ENCODE measurements at places on chromosomes 7 and 10.

- no peak for DNase-seq
Measured at GRCh38 chr7:29145553-29146056, 732 bp downstream of the CPVL start.

GRCh38 chr7:31099451-31100444 lies 47.6 kb downstream of the ADCYAP1R1 start:
- no peak for DNase-seq

GRCh38 chr10:120606051-120606764 lies 149.2 kb downstream of the PLPP4 start:
- DNase-seq = no peak

GRCh38 chr10:27716521-27716920 lies 29.1 kb downstream of the MKX start:
- DNase-seq = no peak

GRCh38 chr7:91288208-91288824 lies 24.1 kb downstream of the FZD1 start:
- DNase-seq = no peak

DNA sequence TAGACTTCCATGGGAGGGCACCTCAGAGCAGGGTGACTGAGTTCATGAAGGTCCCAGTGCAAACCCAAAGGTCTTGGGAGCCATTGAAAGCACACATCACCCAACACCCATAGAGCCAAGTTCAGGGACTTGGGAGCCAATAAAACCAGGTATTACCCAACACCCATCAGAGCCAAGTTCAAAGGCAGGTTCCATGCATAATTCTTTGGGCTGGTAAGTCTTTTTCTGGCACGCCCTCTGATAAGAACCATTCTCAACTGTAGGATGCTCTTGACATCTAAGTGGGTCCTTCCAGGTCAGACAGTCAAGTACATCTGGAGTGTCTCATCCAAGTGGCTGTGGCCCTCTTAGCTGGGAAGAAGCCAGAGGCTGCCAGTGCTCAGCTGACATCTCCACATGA lies 63.2 kb downstream of the EBF3 start:
- no peak for DNase-seq

DNA sequence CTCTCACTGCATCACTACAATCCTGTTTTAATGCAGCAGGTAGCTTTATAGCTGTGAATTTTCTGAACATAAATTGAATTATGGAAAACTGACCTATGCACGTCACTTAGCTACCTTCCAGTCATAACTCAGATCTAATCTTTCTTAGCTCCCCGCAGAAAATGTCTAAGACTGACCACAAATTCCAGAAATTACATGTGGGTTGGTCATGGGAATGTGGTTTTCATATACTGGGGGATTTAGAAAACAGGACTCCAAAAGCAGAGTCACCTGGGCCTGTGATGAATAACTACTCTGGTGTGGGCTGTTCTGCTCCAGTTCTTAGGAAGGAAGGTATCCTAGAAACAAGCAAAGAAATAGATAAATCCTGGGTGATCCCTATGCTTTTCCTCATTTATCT lies 178.4 kb upstream of the LRRTM3 start:
- DNase-seq = no peak

DNA sequence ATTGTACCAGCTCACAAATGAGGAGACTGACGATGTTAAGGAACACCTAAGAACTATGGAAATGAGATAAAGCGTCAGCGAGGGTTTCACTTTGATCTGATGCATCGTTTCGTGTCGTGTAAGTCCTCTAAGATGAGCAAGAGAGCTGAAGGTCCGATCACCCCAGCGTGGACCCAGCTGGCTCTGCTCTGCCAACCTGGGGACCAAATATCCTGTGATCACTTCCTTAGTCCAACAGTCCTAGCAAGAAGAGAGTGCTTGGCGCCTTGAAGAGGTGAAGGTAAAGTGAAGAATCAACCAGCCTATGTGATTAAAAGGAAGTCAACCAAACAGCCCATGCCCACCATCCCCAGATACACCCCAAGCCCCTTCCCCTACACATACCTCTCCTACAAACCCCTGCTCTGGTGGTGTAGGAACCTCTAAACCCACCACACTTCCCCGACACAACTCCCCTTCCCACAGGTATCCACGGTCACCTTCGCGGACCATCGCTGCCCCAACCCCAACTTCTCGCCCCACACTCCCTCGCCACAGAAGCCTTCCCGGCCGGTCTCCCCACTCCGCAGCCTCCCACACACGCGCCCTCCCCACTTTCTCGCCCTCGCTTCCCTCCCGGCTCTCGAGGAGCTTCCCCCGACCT lies 722 bp downstream of the UPF2 start:
- peak; percentile 21 for DNase-seq

All from CD4-positive, alpha-beta T cell treated with Interleukin-12 subunit alpha and Interleukin-12 subunit beta, for 1 hour (primary cell).